SJSA1 (cell line): ENCODE measurements at places on chromosomes 3 and 15.
A peak's percentile ranks its signal among the peaks of the same experiment; 100 is the strongest.

DNA sequence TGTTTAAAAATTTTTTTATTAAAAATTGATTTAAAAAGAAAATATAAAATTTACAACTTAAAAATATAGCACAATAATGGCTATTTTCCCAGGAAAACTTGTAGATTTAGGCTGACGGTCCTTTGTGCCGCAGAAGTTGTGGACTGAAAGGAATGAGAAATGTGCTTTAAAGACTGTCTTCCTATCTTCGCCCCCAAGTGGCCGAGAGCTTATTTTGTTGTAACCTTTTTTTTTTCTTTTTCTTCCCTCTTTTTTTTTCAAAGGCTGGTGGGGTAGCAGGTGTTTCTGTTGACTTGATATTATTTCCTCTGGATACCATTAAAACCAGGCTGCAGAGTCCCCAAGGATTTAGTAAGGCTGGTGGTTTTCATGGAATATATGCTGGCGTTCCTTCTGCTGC is 15.5 kb downstream of the SLC25A26 start:
- no peak for DNase-seq

DNA sequence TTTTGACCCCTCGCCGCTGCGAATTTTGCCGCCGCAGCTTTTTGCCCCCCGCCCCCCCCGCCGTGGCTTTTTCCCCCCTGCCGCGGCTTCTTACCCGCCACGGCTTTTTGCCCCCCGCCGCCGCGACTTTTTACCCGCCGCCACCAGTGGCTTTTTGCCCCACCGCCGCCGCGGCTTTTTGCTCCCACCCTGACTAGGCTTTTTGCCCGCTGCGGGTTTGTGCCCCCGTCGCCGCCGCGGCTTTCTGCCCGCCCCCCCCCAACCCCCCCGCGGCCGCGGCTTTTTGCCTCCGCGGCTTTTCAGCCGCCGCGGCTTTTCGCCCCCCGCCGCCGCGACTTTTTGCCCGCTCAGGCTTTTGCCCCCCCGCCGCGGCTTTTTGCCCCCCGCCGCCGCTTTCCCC is 598.1 kb downstream of the GOLGA6L6 start:
- DNase-seq: no peak

- no peak for DNase-seq
Measured at GRCh38 chr15:76208786-76209424, 102.4 kb downstream of the ETFA start.

- no peak for DNase-seq
Measured at GRCh38 chr15:36527235-36528162, 51.9 kb upstream of the CDIN1 start.

DNA sequence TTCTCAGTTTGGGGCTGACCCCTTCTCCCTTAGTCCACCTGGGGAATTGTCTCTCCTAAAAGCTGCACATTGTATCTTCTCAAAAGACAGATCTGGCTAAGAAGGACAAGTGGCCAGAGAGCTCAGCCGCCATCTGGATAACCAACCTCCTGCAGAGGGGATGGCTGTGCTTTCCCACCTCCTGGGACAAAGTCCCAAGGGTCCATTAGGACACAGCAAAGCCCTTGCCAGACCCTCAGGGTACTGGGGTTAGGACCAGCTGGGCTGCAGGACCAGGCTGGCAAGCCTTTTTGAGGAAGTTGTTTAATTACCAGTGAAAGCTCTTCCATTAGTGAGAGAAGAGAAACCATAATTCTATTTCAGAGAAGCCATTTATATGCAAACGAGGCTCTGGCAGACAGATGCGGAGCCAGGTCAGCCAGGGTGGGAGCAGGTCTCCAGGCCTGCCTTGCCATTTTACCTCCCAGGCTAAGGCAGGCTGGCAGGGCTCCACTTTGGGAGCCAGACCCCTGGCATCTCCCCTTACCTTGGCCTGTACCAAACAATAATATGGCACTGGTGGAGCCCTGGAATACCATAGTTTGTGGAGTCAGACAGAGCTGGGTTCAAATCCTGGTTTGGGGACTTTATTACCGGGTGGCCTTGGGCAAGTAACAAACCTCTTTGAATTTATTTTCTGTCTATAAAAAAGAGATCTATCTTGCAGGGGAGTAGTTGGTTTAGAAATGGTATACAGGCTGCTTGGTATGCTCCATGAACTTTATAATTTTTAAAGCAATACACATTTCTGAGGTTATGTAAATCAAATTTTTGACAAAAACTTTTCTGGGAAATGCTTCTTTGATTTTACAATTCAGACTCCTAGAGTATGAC is 17.9 kb downstream of the SHF start:
- no peak for DNase-seq

GRCh38 chr3:140292170-140292569 is 357.2 kb downstream of the CLSTN2 start:
- DNase-seq: no peak

GRCh38 chr3:190424478-190425439 is 24.9 kb downstream of the TMEM207 start:
- peak; percentile 72 for DNase-seq

GRCh38 chr15:100241572-100242482 is 99.9 kb downstream of the ADAMTS17 start:
- no peak for DNase-seq

DNA sequence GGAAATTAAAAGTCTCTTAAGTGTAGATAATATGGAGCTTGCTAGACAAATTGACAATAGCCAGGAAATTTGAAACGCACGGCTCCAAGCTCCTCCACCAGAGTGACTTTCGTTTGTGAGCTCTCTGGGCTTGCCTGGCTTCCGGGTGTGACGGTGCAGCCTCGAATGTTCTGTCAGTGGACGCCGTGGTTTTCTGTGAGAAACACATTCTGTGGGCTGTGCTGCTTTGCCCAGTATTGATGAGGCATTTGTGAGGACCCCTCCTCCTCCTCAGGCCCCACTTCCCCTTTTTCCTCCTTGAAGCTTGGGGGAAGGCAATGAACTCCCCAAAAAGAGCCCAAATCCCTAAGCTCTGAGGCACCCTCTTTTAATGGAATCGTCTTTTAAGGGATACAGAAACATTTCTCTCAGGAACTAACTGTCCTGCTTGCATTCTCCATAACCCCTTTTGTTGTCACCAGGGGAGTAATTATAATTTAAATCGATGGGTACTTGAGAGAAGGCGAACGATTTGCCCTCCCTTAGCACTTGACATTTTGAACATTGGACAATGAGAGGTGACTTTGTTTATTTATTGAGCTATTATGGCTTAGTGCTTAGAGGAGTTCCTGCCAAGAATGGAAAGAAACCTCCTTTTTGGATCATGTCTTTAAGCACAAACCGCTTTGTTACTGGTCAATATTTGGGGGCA is 40.8 kb downstream of the POLR2M start:
- DNase-seq: peak; percentile 11

- DNase-seq: no peak
Measured at GRCh38 chr3:17129556-17129955, 244.8 kb downstream of the PLCL2 start.

DNA sequence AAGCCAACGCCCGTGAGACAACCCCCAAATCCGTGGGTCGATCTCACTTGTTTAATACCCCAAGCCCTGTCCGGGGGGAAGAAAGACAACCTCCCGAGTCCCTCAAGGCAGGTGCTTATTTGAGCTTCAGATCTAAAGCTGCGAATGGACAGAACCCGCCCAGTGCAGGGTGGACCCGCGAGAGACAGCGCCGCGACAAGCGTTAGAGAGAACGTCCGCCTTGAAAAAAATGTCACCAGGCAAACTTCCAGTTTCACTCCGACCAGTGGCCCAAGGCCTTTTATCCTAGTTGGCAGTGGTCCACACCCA is 740 bp upstream of the OXSR1 start:
- DNase-seq: no peak

GRCh38 chr15:41017066-41017735 is 63.9 kb downstream of the CHAC1 start:
- DNase-seq: no peak

- no peak for DNase-seq
Measured at GRCh38 chr15:48573780-48574179, 71.7 kb downstream of the FBN1 start.

GRCh38 chr15:73915082-73915481 is 11.2 kb upstream of the LOXL1 start:
- DNase-seq: no peak

GRCh38 chr15:93261845-93262244 is 172.8 kb upstream of the RGMA start:
- DNase-seq: no peak
